ENCODE measurements at places on chromosomes 2 and 18. TPM values are rescaled to one million over a fixed set of nuclear protein-coding genes. Genes with fewer than 3 reads are reported as not detected.

The FNDC4 gene
- 18.2 TPM for total RNA-seq

DNA sequence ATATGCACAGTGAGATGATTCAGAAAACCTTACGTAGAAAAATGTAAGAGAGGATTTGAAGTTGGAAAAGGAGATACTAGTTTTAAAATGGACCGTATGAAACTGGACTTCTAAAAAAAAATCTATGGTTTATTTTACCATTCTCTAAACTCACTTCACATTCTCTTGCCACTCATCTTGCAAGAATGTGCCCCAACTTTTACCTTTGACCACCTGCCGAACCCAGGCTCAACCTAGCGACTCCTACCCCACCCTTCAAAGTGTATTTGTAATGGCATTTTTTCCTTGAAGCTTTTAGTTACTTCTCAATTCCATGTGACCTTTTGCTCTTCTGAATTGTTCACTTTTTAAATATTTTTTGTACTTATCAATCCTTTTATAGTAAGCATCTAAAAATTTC lies 160.8 kb downstream of the PHLPP1 start:
- H3K27me3 ChIP-seq, result no peaks in the 10 kb centered on the region
- peaks cover 20% of the 10 kb centered on the region for H3K4me1 ChIP-seq
- H3K4me3 ChIP-seq, result no peak overlapping the region
- no peak for DNase-seq
- no peaks in the 10 kb centered on the region for H3K36me3 ChIP-seq

DNA sequence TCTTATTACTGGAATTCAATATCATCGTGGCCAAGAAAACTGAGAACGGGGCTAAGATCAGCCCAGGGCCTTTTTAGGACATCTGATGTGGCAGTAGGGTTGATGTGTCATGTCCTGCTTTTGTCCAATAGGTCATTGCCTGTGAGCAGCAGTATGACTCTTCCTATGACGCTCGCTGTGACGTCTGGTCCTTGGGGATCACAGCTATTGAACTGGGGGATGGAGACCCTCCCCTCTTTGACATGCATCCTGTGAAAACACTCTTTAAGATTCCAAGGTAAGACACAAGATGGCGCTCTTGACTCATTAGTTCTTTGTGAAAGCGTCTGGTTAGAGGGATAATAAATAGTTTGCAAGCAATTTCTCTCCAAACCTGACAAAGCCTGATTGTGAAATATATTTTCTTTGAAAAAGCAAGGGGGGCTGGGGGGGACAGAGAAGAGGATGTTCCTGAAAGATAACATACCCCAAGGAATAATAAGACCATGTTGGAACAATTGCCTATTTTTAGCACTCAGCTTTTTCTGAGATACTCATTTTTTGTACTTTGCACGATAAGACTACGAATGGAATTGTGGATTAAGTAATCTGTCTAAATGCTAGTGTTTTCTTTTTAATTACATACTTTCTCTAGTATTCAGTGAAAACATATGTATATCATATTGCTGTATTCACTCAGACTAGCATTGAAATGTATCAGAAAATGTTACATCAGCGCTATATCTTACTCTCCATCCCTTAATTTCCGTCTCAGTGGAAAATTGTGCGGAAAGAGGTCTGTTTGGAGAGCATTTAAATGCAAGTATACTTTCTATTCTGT lies 58.1 kb downstream of the MYO3B start:
- DNase-seq, result no peak
- H3K27me3 ChIP-seq, result no peaks in the 10 kb centered on the region
- no peak overlapping the region for H3K27ac ChIP-seq
- no peak overlapping the region for H3K4me3 ChIP-seq

DNA sequence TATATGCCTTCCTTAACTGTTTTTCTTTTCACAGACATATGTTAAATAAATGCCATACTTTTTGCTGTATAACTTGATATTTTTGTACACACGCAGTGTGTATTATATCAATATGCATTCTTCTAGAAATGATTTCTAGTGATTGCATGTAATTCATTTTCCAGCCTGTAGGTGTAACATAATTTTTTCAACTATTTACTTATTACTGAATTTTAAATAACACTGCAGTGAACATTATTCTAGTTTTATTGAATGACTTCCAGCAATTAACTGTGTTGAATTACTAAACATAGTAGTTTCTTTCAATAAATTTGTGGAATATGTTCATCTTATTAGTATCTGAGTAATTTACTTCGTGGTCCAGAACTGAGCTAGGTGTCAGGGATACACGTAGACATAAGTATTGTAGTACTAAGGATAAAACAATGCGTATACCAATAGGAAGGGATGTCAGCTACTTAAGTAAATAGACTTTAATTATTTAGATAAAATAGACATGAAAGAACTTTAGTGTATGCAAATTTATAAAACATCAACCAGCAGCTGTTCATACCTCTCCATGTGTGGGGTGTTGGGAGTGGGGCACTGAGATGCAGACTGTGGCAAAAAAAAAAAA lies 28.0 kb downstream of the TANC1 start:
- H3K4me1 ChIP-seq, result peaks cover 20% of the 10 kb centered on the region
- no peaks in the 10 kb centered on the region for H3K27me3 ChIP-seq
- H3K27ac ChIP-seq, result no peak overlapping the region
- H3K36me3 ChIP-seq, result no peaks in the 10 kb centered on the region
- H3K4me3 ChIP-seq, result no peak overlapping the region
- no peak for DNase-seq

- H3K27ac ChIP-seq, result peak overlapping the region; percentile 15
- H3K4me3 ChIP-seq, result peak overlapping the region; percentile 29
- H3K4me1 ChIP-seq, result peaks cover 20% of the 10 kb centered on the region
- H3K27me3 ChIP-seq, result no peaks in the 10 kb centered on the region
- H3K36me3 ChIP-seq, result no peaks in the 10 kb centered on the region
Measured at GRCh38 chr2:201233812-201234662, 26.3 kb upstream of the CASP8 start.

The TMEM169 gene
- not detected for total RNA-seq

DNA sequence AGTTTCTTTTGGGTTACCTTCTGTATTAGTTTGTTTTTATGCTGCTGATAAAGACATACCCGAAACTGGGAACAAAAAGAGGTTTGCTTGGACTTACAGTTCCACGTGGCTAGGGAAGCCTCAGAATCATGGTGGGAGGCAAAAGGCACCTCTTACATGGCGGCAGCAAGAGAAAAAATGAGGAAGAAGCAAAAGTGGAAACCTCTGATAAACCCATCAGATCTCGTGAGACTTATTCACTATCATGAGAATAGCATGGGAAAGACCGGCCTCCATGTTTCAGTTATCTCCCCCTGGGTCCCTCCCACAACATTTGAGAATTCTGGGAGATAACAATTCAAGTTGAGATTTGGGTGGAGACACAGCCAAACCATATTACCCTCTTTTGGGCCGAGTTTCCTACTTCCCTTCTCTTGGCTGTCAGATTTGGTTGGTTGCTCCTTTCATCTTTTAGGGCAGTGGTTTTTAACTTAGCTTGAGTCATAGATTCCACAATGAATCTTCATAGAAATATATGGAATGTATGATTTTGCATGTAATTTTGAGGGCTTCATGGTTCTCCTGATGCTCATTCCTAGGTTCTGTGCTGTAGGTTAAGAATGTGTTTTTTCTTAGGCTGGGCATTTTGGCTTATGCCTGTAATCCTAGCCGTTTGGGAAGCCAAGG lies 44.2 kb downstream of the CEP192 start:
- H3K4me3 ChIP-seq, result no peak overlapping the region
- H3K27ac ChIP-seq, result no peak overlapping the region
- no peaks in the 10 kb centered on the region for H3K27me3 ChIP-seq
- H3K4me1 ChIP-seq, result no peaks in the 10 kb centered on the region
- no peaks in the 10 kb centered on the region for H3K36me3 ChIP-seq

The STARD6 gene
- not detected for total RNA-seq

DNA sequence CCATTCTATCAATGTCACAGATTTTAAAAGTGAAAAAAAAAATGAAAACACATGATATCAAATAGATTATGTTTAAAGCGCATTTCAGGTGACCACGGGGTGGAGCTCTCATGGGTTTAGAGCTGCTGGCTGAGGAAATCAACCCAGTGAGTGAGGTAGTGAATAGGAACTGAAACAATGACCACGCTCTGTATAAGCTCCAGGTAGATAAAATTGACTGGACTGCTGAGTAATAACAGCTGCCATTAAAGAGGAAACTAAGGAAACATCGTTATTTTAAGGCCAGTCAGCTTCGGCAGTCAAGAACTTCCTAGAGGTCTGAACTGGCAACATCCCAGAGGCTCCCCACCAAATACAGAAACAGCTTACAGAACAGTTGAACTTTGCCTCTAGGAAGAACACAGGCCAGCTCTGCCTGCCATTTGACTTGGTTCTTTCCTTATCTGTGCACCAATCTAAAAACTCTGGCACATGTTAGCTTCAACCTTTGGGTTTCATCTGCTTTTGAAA lies 185.9 kb downstream of the PDE1A start:
- H3K27ac ChIP-seq, result no peak overlapping the region
- H3K4me1 ChIP-seq, result no peaks in the 10 kb centered on the region
- no peak for DNase-seq

The MARCHF4 gene
- total RNA-seq, result not detected

DNA sequence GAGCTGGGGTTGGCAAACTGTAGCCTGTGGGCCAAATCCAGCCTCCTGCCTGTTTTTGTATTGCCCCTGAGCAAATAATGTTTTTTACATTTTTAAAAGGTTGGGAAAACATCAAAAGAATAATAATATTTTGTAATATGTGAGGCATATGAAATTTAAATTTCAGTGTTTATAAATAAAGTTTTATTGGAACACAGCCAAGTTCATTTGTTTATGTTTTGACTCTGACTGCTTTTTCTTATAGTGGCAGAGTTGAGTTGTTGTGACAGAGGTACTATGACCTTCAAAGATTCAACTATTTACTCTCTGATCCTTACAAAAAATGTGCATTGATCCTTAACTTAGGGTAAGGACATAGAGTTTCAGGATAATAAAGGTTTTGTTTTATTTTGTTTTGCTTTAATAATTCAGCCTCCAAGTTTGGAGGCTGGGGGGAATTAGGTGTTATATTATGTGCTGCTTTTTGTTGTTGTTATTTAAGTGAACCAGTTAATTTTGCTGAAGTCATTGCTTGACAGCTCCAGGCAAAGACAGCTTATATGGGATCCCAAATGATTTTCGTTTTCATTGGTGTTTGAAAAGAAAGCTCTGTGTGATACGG lies 24.5 kb downstream of the SETBP1 start:
- peaks cover 46% of the 10 kb centered on the region for H3K4me1 ChIP-seq
- no peaks in the 10 kb centered on the region for H3K27me3 ChIP-seq
- DNase-seq, result no peak
- H3K27ac ChIP-seq, result no peak overlapping the region
- no peaks in the 10 kb centered on the region for H3K36me3 ChIP-seq
- no peak overlapping the region for H3K4me3 ChIP-seq

GRCh38 chr18:49788327-49788898 lies 24.9 kb downstream of the ACAA2 start:
- no peak for DNase-seq
- no peaks in the 10 kb centered on the region for H3K27me3 ChIP-seq
- no peak overlapping the region for H3K4me3 ChIP-seq
- peak overlapping the region; percentile 12 for H3K27ac ChIP-seq

- no peak overlapping the region for H3K27ac ChIP-seq
- H3K27me3 ChIP-seq, result no peaks in the 10 kb centered on the region
- H3K4me3 ChIP-seq, result no peak overlapping the region
- no peaks in the 10 kb centered on the region for H3K36me3 ChIP-seq
- peaks cover 13% of the 10 kb centered on the region for H3K4me1 ChIP-seq
- no peak for DNase-seq
Measured at GRCh38 chr2:64919261-64919660, 69.9 kb upstream of the SLC1A4 start.

The CNGA3 gene
- total RNA-seq, result not detected

DNA sequence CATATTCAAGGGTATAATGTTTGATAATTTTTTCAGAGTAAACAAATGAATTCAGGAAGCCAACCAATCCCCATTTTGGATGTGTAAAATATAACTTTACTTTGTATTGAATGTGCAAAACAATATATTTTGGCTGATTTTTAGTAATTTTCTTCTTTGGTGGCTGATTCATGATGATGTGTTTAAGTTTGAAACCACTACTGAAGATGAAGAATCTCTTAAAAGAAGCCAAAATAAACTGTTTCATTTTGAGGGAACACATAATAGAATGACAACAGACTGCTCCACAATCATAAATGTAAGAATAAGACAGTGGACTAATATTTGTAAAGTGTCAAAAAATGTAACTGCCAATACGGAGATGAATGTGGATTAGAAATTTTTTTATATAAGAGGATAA lies 52.5 kb upstream of the TRIM43 start:
- H3K36me3 ChIP-seq, result no peaks in the 10 kb centered on the region
- no peak overlapping the region for H3K27ac ChIP-seq
- DNase-seq, result no peak
- no peaks in the 10 kb centered on the region for H3K27me3 ChIP-seq
- H3K4me3 ChIP-seq, result no peak overlapping the region

DNA sequence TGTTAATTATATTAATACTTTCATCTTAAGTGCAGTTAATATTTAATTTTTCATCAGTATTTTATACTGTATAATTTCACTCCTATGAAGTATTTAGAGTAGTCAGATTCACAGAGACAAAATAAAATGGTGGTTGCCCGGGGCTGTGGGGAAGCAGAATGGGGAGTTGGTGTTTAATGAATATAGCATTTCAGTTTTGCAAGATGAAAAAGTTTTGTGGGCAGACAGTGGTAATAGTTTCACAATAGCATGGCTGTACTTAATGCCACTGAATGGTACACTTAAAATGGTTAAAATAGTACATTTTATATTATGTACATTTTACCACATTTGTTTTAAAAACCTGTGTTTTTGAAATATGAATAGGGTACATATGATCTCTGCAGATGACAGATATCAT lies 31.2 kb downstream of the CFAP221 start:
- no peak for DNase-seq
- no peak overlapping the region for H3K27ac ChIP-seq
- H3K4me3 ChIP-seq, result no peak overlapping the region
- no peaks in the 10 kb centered on the region for H3K27me3 ChIP-seq
- no peaks in the 10 kb centered on the region for H3K4me1 ChIP-seq

DNA sequence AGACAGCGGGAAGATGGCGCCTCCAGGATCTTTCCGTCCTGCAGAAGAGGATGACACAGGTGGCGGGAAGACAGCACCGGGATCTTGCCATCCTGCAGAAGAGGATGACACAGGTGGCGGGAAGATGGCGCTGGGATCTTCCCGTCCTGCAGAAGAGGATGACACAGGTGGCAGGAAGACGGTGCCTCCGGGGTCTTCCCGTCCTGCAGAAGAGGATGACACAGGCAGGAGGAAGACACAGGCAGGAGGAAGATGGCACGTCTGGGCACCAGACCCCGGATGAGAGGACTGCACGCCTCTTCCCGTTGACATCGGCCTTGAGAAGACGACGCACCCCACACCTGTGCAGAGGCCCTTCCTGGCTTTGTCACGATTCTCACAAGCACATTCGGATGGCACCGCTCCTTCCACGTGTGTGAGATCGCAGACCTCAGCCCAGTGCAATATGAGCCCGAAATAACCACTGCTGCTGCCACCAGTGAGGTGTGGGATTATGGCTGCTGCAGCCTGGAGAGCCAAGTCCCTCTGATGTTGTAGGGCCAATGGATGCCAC lies 79.4 kb upstream of the SNTG2 start:
- no peak overlapping the region for H3K4me3 ChIP-seq
- no peaks in the 10 kb centered on the region for H3K27me3 ChIP-seq
- no peak overlapping the region for H3K27ac ChIP-seq
- no peaks in the 10 kb centered on the region for H3K36me3 ChIP-seq

- DNase-seq, result no peak
- H3K4me1 ChIP-seq, result no peaks in the 10 kb centered on the region
- H3K27me3 ChIP-seq, result no peaks in the 10 kb centered on the region
Measured at GRCh38 chr2:186718903-186719302, 25.0 kb downstream of the FAM171B start.

GRCh38 chr2:168039881-168040280 lies 207.5 kb downstream of the STK39 start:
- no peak overlapping the region for H3K27ac ChIP-seq
- no peaks in the 10 kb centered on the region for H3K4me1 ChIP-seq
- H3K4me3 ChIP-seq, result no peak overlapping the region
- no peaks in the 10 kb centered on the region for H3K36me3 ChIP-seq
- DNase-seq, result no peak
- no peaks in the 10 kb centered on the region for H3K27me3 ChIP-seq

Measured in vagina (tissue), 2 donors.